ENCODE measurements at places on chromosomes 3 and 15.

- DNase-seq, result no peak
Measured at GRCh38 chr3:127997016-127997415, 55.2 kb upstream of the SEC61A1 start.

DNA sequence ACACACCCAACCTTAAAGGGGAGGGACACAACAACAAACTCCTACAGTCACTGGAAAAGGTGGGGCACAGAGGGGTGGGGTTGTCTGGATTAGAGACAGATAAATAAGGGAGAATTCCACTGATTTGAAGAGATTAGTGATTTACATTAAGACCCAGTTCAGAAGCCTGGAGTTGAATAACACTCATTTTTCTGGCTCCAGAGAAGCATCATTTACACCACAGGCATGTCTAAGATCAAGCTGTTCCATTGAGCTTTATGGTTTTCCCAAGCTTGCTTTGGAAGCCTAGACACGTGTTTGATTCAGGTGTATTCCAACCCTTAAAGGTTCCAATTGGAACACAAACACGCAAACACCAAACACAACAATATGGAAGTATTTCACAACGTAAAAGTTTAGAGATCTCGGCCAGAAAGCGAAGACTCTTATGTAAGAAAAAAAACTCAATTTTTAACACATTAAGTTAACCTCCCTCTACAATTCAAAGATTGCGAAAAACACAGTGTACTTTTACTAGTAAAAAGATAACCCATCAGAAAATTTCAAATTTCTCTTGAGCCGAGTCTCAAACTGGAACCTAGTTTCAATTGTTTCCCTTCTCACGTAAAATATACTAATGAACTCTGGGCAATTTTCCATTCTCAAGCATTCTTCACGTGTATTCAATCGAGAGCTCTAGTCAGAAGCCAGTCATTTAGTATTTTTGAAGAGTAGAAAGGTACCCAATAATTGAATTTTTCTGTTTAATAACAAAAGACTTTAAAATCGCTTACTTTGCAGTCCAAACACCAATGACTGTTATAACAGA lies 2.1 kb downstream of the TRA2B start:
- no peak for DNase-seq

GRCh38 chr3:11641683-11642430 lies 1.9 kb downstream of the VGLL4 start:
- no peak for DNase-seq

DNA sequence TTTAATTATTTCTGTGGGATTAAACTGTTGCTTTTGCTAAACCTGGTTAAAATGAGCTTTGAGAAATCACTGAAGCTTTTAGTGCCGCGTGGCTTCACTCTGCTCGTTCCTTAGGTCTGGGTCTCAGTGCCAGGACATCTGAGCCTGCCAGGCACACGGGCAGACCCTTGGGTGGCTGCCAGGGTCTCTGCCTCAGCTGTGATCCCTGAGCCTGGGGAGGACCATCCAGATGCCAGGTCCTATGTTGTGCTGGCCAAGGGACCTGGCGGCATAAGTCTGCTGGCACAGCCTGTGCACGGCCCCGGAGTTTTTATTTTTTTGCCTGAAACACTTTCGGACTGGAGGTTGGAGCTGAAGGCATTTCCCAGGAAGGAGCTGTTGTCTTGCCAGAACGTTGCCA lies 328.1 kb downstream of the LRTM1 start:
- no peak for DNase-seq

DNA sequence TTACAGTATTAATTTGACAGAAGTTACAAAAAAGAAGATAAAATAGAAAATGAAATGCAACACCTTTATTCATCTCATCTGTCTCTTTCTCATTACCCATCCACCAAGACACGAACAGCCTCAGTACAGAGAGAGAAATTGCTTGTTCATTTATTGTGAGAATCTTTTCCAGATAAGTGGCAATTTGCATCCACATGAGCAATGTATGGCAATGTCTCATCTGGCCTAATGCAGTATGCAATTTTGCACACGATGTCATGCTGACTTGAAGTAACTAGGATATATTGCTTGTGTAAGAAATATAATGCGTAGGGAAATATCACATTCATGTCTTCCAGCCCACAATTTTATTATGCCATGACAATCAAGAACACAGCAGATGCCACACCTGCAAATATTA lies 866.9 kb downstream of the ROBO1 start:
- DNase-seq, result no peak

DNA sequence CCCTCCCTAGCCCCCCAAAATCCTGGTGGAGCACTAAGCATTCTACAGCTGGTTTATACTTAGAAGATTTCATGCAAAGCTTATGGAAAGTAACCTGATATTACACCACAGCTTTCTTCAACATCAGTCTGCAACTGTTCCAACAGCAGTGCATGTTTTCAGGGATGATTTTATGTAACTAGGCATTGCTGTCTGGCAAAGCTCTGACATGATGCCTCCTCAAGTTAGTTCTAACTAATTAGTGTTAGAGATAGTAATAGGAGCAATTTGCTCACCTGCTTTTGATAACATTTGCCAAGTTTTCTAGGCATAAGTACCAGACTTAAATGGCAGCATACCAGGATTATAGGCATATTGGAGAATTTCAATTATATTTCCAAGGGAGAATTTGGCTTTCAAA lies 330.3 kb upstream of the SGO1 start:
- DNase-seq, result no peak
